ENCODE measurements at places on chromosomes 6 and 20.

DNA sequence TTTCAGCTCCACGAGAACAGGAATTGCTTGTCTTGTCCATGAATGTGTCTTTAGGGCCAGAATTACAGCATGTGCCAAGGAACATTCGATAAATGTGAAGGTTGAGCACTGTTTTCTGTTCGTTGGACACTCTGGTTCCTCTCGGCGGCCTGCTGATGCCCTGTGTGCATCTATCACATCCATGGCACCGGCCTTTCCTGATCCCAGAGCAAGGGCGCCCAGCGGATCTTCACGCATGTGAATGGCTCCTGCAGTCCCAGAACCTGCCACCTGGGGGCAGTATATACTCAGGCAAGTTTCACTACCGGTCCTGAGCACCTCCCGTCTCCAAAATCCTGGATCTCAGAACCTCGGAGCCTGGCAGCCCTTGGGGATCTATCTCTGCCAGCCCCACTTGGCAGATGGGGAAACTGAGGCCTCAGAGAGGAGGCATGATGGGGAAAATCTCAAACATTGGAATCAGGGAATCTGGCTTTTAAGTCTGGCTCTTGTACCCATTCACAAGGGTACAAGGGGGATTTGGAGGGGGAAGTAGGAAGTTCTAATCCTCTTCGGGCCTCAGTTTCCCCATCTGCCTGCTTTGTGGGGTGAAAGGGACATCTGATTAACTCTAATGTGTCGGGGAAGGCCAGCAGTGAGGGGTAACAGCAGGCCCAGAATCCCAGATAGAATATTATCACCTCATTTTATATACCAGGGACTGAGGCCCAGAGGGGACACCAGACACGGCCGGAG, 4.3 kb upstream of the CEBPB start:
- DNase-seq, result peak; percentile 93

- DNase-seq, result no peak
Observed at GRCh38 chr20:21101453-21101931, 4.7 kb downstream of the LINC00237 start.

DNA sequence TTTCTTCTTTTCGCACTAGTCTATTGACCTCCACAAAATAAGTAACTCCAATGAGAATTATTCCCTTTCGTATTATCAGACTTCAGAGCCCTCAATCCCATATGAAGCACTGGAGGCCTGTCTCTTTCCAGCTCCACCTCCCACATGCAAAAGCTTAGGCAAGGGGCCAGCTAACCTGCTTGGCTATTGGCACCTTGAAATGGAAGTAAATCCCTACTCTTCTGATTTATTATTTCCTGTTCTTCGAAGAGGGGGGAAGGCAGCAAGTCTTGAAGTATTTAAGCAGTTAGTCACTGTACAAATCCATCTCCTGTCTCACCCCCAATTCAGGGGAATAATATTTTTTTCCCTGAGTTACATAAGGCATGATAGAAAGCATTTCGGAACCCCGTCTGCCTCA, 577.8 kb downstream of the MAFB start:
- no peak for DNase-seq

DNA sequence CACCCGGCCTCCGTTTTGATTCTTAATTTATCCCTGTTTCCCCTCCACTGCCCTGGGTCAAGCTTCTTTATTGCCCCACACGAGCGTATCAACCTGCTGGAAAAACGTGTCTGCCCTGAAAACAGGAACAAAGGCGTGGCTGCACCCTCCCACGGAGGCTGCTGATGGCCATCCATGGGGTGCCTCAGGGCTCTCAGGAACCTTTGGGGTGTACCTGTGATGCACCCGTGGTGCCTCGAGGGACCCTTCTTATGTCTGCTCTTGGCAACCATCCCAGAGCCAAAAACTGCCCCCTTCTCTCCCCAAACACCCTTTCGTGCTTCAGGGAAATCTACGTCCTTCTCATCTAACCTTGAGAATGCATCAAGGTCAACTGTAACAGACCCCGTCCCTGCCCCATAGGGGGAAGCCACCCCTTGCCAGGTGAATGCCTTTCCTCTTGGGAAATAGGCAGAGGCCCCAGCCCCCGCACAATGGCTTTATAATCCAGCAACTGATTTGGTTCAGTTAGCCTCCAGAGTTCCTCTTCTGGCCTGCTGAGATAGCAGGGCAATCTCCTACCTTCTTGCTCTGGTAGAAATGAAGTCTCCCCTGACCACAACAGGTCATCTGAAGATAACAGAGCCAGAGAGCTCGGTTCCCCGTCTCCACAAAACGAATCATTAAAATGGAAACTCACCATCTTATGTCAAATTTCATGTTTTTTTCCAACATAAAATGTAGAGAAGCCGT, 29.4 kb downstream of the PSMG4 start:
- no peak for DNase-seq

DNA sequence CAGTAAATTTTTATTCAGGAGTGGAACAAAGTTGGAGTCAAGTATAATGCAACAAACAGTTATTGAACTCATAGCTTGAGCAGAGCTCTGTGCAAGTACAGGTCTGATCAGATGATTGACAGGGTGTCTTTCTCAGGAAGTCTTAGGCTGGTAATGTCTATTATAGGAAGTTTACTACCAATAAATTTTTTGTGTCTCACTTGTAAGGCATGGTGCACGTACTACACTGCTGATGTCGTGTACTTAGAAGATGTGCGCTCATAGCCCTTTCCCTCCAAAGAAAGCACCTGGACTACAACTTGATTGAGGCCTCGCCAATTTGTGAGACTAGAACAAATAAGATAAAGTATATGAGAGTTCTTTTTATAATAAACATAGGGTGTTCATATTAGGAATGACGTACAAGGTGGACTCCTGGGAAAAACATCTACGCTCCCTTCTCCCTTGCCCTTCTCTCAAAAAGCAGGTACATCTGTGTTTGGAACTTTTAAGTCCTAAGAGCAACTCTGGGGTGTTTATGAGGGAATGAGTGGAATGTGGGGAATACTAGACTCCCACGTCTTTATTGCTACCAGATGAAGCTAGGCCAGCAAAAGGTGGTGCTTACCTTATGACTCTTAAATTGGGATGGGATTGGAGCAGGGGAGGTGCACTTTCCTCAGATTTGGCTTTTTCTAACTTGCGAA, 1.5 kb downstream of the NDUFAF5 start:
- DNase-seq, result peak; percentile 44

- DNase-seq, result no peak
Observed at GRCh38 chr6:40162074-40162473, 227.8 kb upstream of the MOCS1 start.

DNA sequence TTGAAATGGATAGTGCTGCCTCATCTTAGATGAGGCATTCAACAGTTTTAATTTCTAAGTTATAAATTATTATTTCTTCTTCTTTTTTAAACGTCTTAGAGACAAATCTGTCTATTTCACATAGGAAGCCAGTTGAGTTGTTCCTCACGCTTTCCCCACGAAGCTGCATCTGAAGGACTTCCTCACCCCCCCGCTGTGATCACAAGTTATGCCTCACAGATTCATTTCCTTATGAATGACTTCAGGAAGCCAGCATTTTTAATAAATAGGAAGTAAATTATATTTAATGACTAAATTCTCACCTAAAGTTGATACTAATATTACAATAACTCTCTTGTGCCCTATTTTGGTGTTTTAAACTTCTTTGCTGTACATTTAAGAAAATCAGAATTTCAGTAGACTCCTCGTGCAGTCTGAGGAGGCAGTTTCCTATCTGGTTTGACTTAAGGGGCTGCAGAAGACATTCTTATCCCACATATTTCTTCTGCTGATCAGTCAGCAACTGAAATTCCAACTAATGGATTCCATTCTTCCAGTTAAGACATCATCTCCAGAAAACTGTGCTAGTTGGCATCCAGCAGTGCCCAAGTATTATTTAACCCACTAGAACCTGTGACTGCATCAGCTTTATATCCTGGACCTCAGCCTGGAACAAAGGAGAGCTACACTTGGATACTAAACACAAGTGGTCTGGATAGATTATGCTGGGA, 182.7 kb upstream of the CCN2 start:
- DNase-seq, result no peak

DNA sequence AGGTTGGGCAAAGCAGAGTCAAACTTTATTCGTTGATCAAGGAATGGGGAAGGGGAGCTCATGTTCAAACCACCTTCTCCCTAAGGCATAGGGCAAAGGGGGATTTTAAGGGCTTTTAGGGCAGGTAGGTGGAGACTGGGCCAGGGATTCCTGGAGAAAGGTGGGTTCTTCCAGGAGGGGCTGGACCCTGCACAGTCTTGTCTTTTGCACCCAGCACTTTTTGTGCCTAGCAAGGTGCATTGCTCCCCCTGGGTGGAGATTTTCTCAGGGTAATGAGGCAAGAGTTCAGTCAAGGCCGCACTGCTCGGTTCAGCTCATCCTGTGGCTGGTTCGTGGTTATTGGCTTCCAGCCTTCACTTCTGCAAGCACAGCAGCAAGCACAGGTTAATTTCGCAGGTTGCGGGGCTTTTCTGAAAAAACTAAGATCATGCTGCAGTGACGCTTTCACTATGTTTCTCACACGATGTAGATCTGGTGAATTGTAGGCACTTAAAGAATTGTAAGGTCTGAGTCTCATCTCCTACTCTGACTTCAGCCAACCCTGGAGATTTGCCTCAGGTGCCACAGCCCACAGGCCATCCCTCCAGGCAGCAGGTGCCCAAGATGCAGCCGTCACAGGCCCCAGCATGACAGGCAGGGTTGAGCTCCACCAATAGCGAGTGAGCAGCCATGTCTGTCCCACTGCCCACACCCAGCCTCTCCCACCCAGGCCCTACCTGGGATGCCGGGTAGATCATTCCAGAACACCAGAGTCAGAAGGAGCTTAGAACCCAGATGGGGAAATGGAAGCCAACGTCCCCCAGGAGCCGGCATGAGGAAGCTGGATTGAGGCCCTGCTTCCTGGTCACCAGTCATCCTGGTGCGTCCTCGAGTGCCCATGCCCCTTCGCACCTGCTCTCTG, 37.1 kb downstream of the SUN5 start:
- no peak for DNase-seq

DNA sequence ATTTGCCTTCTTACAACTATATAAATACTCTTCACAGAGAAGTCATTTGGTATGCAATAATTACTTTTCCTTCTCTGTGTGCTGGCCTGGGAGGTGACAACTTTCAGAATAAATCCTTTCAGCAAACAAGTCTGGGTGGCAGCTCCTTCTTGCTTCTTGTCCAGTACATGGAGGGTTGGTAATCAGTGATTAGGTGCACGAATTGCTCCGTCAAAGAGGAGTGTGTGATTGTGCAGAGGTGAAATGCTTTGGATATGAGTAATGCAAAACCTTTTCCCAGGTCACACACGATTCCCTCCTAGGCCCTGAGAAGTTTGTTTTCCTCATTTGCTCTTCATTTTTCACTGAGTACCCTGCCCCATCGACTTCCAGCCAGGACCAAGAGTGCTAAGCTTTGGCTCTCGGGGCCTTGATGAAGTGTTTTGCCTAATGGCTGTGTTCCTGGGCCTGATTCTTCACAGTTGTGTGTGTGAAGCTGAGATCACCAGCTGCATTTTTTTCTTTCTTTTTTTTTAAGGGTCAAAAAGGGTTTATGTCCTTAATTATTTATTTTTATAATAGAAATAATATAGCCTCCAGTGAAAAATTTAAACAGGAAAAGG, 216.5 kb downstream of the ZMYND8 start:
- no peak for DNase-seq

DNA sequence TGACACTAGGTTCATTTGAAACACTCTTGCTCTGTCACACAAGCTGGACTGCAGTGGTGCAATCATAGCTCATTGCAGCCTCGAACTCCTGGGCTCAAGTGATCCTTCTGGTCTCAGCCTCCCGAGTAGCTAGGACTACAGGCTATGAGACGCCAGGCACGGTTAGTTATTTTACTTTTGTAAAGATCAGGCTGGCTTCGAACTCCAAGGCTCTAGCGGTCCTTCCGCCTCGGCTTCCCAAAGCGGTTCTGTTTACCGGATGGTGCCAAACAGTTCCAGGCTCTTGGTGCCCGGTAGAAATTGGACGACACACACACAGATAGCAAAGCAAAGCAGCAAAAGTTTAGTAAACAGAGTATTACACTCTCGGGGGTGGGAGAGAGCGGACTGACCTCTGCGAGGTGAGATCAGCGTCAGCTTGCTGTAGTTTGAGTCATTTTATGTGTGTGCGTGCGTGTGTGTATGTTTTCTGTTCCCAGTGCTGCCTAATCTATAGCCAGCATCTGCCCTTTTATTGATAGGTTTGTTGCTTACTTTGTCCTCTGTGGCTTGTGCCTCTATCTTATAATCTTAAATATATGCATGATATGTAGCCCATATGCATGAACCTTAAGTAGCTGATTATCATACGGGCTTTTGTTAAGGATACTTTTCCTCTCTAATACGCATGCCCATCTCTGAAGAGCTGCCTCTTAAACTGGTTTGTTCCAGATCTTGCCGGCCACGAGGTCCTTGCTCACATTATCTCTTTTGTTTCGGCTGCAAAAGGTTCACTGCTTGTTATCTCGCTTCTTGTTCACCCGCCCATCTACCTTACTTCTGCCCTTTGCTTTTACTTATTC, 75.2 kb downstream of the OR2B2 start:
- peak; percentile 90 for DNase-seq

- no peak for DNase-seq
Observed at GRCh38 chr20:46797206-46797605, 87.8 kb downstream of the SLC2A10 start.

DNA sequence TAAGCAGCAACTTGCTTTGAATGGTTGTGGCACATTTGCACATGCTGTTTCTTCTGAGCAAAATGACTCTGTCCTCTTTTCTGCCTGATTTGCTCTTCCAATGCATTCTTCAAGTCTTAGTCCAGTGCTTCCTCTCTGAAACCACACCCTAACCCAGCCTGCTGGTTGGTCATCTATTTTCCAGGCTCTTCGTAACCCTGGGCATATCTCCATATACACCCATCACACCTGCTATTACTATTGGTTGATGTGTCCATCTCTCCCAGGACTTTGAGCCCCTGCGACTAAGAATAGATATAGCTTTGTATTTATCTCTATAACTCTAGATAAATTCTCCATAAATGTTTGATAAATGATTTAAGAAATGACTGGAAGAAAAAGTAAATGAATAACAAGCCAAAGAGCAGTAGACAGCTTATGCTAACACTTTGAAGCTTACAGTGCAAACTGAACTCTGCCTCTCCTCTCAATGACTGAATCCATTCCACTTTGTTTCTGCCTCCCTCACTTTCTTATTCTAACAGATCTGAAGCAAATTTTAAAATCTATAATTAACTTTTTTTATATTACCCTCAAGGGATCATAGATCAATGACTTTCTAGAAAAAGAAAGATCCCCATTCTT, 59.7 kb upstream of the NT5E start:
- no peak for DNase-seq

- DNase-seq, result no peak
Observed at GRCh38 chr6:39199231-39199940, 29.9 kb downstream of the KCNK5 start.
